ENCODE measurements at places on chromosomes 5 and 9.

GRCh38 chr5:99928490-99928889 is 606.7 kb upstream of the FAM174A start:
- no peak for DNase-seq

DNA sequence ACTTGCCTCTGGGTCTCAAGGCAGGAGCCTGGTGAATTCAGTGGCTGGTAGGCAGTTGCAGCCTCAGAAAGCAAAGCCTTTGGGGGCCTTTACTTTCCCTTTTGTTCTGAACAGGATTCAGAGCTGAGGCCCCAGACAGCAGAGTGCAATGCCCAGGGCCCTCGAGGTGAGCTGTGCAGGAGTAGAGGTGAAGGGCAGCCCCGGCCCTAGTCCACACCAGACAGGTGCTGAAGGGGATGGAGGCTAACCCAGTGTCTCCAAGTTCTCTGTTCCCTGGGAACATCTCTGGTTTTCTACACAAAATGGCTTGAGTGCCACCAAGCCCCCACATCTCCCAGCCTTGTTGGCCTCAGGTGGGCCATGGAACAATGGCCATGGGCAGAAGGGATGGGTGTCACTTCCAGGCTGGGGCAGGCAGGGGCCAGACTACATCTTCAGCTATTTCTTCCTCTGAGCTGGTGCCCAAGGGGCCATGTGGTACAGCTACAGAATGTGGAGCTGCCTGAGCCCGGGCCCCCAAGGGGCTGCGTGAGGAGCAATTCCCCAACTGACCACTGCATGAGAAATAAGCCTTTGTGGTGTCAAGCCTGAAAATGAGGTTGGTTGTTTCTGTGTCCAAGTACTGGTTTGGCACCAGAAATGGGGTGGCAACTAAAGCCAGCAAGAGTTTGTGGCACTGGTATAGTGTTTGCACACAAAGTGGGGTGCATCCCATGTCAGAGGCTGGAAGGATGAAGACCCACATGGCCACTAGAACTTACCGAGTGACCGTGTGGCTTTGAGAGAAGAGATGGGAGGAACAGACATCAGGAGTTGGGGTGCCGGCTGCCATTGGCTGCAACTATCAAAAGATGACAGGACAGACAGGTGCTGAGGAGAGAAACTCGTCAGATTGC is 57.8 kb downstream of the BARX1 start:
- peak; percentile 15 for DNase-seq

DNA sequence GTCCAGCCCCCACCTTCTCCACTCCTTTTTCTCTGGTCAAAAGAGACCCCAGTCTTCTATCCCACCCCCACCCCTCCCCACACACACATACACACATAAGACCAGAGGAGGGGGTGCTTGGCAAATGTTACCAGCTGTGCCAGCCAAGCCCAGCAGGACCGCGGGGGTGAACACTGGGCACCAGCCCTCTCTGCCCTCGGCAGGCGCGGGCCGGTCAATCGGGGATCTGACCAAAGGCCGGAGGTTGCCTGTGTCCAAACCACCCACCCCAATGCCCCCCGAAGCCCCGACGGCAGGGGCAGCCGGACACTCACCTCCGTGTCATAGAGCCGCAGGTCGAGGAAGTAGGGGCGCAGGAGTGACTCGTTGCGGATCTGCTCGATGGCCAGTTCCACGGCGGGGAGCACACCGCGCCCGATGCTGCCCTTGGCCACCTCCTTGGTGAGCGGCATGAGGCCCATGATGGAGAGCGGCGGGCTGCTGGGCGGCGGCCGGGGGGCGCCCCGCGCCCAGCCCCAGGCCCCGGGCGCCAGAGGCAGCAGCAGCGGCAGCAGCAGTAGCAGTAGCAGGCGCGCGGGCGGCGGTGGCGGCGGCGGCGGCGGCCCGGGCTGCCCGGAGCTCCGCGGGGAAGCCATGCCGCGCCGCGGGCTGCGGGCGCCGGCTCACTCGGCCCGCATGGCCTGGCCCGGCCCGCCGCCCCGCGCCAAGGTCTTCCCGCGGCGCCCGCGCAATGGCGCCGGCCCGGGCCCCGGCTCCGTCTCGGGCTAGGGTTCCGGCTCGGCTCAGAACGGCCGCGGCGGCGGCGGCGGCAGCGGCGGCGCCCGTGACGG is 417 bp downstream of the GABBR2 start:
- DNase-seq = no peak

- DNase-seq = no peak
These were observed 21.1 kb upstream of the IL9 start for GRCh38 chr5:135916638-135917263.

- DNase-seq = no peak
These were observed 53.7 kb downstream of the PRRC2B start for GRCh38 chr9:131447600-131447999.

DNA sequence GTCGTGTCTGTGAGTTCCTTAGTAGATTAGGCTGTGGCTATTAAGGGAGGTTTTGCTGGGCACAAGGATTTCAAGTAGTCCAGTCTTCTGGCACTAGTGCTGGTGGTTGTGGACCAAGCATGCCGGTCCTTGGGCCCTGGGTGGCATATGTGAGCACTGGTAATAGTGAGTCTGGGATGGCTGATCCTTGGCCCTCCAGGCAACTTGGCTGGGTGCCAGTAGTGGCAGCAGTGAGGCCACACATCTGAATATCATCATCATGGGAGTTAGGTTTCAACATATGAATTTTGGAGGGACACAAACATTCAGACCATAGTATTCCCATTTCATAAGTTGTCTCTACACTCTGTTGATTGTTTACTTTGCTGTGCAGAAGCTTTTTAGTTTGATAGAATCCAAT is 25.3 kb upstream of the APBA1 start:
- DNase-seq = no peak

DNA sequence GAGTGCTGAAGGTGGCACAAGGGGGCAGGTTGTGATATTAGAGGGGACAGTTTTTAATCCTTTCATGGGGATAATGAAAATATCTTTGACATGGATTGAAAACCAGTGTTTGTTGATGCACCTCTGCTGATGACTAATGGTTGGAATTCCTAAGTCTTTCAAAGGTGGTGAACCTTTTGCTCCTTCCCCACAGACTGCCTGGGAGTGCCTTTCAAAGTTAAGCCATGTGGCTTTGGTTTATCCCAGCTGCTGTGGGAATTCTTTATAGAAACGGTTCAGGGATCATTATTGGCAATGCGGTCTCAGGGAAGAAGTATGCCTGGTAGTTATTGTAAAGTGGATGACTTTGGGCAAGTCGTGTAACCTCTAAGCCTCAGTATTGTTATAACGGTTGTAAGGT is 45.7 kb downstream of the PIP5K1B start:
- DNase-seq = no peak

GRCh38 chr9:34518110-34518616 is 4.6 kb downstream of the ENHO start:
- DNase-seq = no peak

DNA sequence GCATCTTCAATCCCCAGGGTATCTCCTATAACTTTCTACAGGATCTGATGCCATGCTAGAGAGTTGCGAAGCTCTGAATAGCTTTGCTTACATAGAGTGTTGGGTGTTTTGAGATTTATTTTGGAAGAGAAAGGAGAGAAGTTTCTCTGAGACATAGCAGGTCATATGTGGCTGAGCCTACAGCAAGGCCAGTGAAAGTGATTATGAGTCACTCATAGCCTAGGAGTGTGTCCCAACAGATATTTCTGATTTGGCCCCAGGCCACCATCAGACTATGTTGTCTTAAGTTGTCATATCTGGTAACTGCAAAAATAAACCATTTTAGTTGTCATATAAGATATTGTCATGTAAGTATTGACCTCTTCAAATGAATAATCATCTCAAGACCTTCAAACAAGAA is 132.0 kb upstream of the RAI14 start:
- no peak for DNase-seq

DNA sequence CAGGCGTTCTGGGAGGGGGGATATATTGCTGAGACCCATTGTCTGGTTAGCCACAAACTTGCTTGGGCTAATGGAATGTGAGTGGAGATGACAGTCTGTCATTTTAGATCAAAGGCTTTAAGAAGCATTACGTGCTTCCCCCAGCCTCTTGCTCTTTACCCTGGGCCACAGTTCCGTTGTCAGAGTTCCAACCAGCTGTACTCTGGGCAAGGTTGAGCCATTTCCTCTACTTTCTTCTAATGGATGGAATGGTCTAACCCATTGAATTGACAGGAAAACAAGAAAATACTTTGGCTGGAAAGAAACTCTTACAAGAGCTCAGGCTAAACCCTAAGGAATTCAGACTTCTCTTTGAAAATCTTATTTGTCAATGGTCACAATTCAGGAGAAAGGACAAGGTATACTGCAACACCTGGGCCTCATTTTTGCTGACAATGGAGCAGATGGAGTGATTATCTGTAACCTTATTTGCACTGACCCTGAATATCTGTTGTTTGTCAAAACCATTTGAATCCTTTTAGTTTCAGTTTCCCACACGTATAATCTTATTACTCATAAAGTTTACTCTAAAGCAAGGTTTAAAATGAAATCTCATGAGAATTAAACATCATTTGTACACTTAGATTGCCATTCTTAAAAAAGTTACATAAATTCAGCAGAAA is 231.4 kb downstream of the PDE4D start:
- DNase-seq = no peak

- DNase-seq = no peak
These were observed 25.2 kb downstream of the GLT6D1 start for GRCh38 chr9:135613946-135614805.

Data from CD8-positive, alpha-beta memory T cell (primary cell).